ENCODE measurements at places on chromosomes 16 and 17.

DNA sequence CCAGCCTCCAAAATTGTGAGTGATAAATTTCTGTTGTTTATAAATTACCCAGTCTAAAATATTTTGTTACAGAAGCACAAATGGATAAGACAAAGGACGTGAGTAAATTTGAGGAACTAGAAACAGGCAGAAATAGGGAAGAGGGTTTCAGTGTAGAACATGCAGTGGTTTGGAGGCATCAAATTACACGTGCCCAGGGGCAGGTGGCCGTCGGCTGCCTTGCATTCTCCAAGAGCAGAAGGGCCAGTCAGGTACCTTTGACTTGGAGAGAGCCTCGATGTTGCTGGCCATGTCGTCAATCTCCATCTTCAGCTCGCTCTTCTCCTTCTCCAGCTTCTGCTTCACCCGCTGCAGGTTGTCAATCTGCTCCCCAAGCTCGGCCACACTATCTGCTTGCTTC is 54.3 kb downstream of the MYH13 start:
- no peak for DNase-seq

DNA sequence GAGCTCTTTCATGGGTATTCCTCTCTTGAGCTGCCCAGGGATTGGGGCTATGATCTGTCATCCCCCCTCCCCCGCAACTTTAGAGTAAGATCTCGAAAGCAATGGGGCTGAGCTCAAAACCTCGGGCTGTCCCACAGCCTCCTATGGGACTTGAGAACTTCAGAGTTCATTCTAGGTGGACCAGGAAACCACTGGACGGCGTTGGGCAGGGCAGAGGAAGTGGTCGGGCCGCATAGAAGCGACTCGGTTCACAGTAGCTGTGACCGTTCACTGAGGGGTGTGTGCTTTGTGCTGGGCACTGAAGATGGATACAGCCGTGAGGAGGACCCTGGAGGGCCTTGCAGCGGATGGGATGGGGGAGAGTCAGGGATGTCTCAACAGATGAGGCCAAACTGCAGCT is 292.0 kb downstream of the CPPED1 start:
- DNase-seq, result no peak

- no peak for DNase-seq
These were observed 7.4 kb downstream of the GCSH start for GRCh38 chr16:81088836-81089235.

GRCh38 chr17:52209507-52209906 is 51.0 kb upstream of the CA10 start:
- DNase-seq, result no peak

- no peak for DNase-seq
These were observed 2.8 kb downstream of the TMEM94 start for GRCh38 chr17:75459246-75459589.

DNA sequence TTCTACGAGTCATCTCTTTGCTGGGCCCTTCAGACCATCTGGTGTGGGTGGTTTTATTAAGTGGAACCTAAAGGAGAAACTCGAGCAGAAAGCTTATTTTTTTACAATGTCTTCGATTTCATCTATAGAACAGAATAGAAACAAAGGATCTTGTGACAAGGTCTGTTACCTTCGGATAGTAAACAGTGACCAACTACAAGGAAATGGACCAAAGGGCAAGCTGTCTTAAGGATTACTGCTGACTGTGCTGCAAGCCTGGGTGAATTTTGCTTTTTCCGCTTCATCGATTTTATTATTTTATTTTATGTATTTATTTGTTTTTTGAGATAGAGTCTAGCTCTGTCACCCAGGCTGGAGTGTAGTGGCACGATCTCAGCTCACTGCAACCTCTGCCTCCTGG is 348.9 kb upstream of the ERCC4 start:
- no peak for DNase-seq

DNA sequence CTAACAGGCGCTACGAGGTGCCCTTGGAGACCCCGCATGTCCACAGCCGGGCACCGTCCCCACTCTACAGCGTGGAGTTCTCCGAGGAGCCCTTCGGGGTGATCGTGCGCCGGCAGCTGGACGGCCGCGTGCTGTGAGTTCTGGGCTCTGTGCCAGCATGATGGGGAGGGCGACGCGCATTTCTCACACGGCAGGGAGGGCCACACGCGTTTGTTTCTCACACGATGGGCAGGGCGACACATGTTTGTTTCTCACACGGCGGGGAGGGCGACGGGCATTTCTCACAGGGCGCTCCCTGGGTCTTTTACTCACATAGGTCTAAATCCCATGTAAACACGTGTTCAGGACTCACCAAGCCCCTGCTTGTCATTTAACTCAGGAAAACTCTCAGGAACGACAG is 4.4 kb downstream of the GAA start:
- no peak for DNase-seq

DNA sequence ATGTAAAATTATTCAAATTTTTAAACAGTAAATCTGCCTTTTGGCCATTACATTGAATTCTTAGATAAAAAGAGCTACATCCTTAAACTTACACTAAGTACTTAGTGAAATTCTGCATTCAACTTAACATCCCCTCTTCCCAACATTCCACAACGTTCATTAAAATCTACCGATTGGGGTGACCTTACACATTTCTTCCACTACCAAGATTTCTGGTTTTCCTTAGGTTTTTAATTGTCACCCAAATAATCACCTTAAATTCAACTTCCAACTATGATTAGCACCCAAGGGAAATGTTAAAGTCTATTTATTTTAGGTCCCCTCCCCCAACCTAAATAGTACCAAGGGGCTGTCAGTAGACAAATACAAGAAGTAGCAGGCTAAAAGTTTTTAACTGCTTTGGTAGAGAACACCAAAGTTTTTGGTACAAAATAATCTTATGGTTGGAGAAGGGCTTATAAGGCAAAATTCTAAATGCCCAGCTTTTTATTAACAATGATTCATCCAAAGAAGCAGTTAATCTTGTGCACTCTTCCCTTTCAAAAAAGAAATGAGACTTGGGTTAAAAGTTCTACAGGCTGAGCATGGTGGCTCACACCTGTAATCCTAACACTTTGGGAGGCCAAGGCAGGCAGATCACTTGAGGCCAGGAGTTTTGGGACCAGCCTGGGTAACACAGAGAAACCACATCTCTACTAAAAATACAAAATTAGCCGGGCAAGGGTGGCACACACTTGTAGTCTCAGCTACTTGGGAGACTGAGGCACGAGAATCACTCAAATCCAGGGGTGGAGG is 4.7 kb downstream of the SRSF1 start:
- DNase-seq, result no peak

Data from right kidney (tissue), 9 donors.